H9 (cell line): ENCODE measurements at places on chromosomes 16 and 17. TPM values are rescaled to one million over a fixed set of nuclear protein-coding genes. Genes with fewer than 3 reads are reported as not detected.

GRCh38 chr17:82236142-82236971 lies 7.5 kb downstream of the SLC16A3 start:
- DNase-seq: peak; percentile 87

- no peak for DNase-seq
These were observed 87.3 kb upstream of the CORO6 start for GRCh38 chr17:29709866-29710519.

DNA sequence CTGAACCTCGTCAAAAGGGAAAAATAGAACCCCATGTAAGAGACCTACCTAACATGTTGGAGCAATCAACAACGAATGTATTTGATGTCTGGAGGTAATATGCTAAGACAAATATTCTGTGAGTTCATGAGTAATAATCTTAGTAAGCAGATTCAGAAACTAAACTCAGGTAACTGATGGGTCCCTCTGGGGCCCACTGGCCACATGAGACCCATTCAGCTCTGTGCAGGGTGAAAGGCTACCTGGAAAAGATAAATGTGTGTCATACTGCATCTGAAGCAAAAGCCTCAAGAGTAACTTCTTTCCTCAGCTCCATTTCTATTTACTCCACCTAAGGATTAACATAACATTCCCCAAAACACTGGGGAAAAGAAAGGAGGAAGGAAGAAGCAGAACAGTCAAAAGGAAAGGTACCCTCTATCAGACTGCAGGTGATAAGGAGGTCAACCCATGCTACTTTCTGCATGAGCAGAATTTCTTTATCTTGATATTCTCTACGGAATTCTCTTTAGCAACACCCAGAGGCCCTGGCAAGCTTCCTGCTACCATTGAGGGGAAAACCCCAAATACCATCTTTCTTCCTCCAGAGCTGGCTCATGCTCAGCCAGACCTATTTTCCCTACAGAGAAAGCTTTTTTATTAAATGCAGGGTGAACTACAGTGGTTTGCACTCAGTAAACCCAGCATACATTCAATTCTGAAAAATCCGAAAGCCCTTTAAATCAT lies 37.7 kb upstream of the ABCA6 start:
- DNase-seq: no peak

The FOXL1 gene
- 0.09 and 0.18 TPM in 2 replicates for total RNA-seq

The SLFN14 gene
- total RNA-seq: not detected in 2 replicates

The ITGB4 gene
- 3.9 and 5.3 TPM in 2 replicates for total RNA-seq
